Effector memory CD4-positive, alpha-beta T cell (primary cell): ENCODE measurements at places on chromosomes 2 and 18.

GRCh38 chr2:15043336-15044058, 411.0 kb downstream of the LRATD1 start:
- DNase-seq: no peak

DNA sequence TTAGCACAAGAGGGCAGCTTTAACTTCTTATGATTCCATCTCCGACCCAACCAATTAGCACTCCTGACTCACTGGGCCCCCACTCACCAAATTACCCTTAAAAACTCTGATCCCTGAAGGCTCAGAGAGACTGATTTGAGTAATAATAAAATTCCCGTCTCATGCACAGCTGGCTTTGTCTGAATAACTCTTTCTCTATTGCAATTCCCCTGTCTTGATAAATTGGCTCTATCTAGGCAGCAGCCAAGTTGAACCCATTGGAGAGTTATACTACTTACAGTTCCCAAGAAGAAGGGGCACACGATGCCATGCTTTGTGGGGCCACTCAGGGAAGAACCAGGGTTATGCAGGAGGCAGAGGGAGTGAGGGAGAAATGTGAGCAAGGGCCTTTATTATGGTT, 632.8 kb downstream of the TSN start:
- DNase-seq: no peak

- DNase-seq: no peak
Observed at GRCh38 chr2:74020702-74021406, 36.1 kb downstream of the TET3 start.

- DNase-seq: no peak
Observed at GRCh38 chr2:40224318-40224717, 227.6 kb downstream of the SLC8A1 start.

- no peak for DNase-seq
Observed at GRCh38 chr2:135615404-135615803, 84.1 kb downstream of the R3HDM1 start.

- DNase-seq: no peak
Observed at GRCh38 chr2:25590921-25591505, 82.4 kb downstream of the DTNB start.

DNA sequence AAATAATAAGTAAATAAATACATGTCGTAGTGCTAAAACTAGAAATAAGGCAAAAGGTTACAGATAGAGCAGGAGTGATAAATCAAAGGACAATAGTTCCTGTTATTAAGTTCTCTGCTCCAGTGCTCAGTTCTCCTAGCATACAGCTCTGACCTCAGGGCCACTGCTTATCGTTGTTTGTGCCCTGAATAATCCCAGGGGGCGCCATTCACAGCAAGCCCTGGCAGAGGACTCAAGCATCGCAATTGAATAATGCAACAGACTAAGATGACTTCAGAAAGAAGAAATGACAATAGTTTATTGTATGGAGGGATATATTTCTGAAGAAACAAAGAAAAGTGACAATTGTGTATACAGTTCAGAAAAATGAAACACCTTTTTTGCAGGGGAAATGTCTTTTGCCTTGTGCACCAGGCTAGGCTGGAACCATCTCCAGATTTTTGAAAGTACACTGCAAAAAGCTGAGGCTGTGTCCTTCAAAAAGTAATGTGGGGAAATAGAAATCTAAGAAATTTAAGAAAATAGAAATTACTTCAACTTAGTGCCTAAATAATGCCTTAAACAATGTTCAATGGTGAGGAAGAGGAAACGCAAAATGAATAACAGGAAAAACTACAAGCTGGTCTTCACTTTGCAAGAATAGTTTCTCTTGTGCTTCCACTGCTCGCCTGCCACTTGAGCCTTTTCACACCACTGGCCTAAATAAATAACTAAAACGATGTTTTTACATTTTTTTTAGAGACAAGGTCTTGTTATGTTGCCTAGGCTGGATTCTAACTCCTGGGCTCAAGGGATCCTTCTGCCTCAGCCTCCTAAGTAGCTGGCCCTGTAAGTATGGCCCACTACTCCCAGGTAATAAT, 19.0 kb upstream of the CCNYL1 start:
- DNase-seq: no peak

GRCh38 chr2:4827836-4828235, 864.3 kb upstream of the SOX11 start:
- no peak for DNase-seq

DNA sequence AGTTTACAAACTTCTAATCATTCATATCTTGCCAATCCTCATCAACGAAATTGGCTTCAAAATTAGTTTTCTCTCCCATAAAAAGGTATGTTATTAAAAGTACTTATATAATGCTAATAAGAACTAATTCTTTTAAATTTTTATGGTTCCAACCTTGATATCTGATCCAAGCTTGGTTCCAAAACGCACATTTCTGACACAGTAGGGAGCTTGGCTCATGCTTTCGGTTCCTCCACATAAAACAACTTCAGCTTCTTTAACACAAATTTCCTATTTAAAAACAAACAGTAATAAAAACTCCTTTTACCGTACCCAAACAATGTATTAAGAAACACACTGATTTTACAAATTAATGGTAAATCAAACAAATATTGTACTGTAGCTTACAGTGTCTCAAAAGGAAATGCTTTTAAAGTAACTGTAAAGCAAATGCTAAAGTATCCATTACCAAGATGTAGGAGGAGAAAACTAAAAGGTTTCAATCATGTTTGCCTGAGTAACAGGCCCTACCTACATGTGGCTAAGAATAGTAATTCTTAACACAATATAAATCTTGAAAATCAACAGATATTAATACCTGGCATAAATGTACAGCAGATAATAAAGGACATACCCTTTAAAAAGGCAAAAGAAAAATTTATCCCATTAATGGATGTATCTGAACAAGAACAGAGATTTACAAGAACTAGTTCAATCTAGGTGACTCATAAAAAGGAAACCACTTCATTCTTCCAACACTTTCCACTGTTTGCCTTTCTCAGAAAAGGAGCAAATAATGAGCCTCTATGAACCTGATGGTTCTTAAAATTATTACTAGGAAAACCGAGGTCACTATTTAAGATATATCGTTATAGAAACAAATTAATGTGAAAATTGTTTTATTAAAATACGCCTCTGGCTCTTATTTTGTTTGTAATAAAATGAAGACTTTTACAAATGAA, 17.5 kb downstream of the ACAA2 start:
- DNase-seq: no peak

DNA sequence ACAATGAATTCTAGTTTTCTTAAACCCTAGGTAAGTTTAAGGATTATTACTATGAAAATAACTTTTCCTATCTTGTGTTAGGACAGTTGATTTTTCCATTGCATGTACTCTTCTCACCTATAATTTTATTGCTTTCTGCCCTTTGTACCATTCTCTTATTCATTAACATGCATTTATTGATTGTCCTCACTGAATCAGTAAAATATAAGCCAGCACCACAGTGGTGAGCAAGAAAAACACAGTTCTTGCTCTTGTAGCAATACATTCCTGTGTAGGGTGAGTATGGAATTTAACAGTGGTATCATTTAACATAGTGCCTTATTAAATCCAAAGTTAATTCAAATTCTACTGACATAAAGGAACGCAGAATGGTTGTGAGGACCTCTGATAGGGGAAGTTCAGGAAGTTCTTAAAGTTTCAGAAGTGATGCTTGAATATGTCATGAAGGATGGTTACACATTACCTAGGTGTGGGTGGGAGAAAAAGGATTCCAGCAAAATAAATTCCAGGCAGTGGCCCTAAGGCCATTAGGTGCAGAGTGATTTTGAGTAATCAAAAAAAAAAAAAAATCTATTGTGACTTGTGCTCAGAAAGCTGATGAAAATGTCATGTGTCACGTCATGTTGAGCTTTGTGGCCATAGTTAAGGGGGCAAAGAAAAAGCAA, 104.7 kb upstream of the DSEL start:
- no peak for DNase-seq

DNA sequence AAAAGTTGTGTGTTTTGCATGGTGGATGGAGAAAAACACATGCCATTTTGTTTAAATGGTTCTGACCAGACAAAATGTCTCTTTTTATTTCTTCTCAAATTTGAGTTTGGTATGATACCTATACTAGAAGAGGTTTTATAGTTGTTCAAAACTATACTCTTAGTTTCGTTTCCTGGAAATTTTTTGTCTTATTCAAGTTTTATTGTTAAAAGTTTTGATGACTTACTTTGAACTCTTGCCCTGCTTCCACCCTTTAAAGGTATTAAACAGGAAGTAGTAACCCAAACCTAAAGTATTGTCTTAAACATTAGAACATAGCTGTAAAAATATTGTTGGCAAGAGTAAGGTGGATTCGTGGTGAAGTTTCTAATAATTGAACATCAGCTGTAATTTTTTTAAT, 98.2 kb downstream of the BABAM2 start:
- DNase-seq: no peak

DNA sequence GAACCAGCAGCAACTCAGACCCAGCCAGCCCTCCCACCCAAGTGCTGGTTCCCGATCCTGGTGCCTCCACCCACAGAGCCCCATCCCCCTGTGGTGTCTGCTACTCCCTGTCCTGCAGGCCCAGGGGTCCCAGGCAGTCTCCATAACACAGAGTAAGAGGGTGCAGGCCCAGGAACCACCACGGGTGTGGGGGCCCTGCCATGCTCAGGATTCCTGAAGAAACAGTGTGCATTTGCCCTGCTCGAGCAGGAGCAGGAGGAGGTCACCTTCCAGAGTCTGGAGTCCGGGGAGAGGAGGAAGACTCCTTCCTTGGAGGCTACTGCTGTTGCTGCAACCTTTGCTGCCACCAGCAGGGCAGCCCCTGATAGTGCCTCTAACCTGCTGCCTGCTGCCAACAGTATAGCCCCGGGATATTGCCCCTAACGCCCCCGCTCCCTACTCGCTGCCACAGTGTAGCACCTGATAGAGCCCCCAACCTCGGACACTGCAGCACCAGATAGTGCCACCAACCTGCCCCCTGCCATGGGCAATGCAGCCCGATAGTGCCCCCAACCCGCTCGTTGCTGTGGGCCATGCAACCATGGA, 46.8 kb upstream of the ANKRD62 start:
- DNase-seq: no peak

- no peak for DNase-seq
Observed at GRCh38 chr2:242047963-242048362, 178.4 kb downstream of the RTP5 start.

DNA sequence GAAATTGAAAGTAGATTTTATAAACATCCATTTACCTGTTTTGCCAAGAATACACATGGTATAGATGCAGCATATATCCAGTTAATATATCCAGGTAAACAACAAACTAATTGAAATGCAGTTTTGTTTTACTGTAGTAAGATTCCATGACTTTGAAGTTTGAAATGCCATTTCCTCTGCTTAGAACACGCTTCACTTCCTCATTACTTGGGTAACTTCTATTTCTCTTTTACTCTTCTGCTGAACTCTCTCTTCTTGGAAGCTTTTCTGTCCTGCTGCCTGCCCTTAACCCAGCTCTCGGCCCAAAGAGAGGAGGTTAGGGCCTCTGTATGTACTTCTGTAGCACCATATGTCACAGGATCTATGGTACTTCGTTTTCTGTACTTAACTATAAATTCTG, 14.1 kb upstream of the IL1RL2 start:
- no peak for DNase-seq

GRCh38 chr2:10220045-10220901, 82.4 kb upstream of the HPCAL1 start:
- DNase-seq: no peak

DNA sequence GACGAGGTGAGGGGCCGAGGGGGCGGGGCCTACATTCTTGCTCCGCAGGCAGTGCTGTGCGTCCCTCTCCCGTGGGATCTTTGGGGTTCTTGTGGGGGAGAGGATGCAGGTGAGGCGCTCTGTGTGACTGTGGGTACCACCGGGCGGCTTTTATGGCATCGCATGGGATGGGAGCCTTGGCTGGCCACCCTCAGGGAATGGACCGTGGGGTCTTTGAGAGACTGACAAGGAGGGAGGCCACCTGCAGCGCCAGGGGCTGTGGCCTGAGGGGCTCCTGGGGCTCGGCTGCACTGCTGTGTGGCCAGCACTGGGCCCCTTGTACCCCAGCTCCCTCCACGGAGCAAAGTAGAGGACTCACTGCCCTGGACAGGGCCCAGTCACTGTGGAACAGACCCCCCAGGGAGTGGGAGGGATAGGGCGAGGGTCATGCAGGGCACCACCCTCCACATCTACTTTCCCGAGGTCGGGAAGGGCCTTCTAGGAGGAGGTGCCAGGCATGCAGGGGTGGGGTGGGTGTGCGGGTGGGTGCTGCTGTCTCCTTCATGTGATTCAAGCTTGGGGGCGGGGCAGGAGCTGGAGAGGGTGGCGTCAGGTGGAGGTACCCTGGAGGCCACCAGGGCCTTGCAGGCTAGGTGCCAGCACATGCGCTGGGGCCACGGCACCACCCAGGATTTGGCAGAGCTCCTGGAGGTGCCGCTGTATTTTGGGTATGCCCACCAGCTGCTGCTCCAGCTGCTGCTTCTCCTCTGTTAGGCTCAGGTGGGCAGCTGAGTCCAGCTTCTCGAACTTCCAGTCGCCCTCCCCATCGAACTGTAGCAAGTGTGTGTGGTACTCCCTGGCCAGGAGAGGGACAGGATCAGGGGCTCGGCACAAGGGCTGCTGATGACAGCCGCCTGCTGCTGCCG, 1072.4 kb downstream of the RPIA start:
- no peak for DNase-seq
